ENCODE measurements at places on chromosomes 16 and 17. TPM values are rescaled to one million over a fixed set of nuclear protein-coding genes. Genes with fewer than 3 reads are reported as not detected.
A peak's percentile ranks its signal among the peaks of the same experiment; 100 is the strongest.

DNA sequence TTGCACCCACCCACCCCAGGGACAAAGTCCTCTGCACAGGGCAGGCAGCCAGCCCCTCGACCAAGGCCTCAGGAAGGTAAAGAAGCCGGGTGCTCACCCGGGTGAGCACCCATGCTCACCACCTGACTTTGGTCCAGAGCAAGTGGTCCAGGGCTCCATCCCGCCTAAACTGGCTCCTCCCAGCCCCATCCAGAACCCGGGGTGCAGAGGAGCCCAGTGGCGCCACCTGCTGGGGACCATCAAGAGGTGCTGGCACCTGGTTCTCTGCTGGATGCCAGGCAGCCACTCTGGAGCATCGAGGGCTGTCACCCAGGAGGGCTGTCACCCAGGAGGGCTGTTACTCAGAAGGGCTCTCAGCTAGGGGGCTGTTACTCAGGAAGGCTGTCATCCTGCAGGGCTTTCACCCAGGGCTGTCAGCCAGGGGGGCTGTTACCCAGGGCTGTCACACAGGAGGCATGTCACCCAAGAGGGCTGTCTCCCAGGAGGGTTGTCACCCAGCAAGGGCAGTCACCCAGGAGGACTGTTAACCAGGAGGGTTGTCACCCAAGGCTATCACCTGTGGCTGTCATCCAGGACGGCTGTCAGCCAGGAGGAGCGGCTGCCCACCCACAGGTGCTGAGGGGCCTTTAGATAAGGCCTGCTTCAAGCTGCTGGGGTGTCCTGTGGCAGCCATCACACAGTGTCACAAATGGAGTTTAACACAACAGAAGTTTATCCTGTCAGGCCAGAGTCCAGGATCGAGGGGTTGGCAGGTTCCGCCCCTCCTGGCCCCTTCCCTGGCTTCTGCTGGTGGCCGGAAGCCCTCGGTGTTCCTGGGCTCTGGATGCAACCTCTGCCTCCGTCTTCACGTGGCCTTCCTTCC lies 98.5 kb downstream of the TNFRSF13B start:
- ATAC-seq = peak; percentile 61

- no peak for ATAC-seq
Observed at GRCh38 chr17:80594431-80595269, 50.0 kb downstream of the RPTOR start.

DNA sequence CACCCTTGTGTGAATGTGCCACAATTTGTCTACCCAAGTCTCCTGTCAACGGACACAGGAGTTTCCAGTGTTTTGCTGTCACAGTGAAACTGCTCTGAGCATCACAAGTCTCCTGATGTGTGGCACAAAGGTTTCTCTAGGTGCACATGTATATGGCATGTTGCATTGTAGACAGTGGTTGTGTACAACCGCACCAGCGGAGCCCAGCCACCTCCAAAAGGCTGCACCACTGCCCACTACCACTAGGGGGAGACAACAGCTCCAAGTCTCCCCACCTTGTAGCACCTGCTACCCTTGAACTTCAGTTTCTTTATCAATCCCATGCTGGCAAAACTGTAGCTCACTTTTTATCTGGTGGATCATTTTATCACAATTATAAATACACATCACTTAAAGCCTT lies 95.5 kb upstream of the ZNF469 start:
- no peak for ATAC-seq

- no peak for ATAC-seq
Observed at GRCh38 chr16:85132456-85133289, 20.4 kb upstream of the CIBAR2 start.

The CALB2 gene
- not detected for total RNA-seq

DNA sequence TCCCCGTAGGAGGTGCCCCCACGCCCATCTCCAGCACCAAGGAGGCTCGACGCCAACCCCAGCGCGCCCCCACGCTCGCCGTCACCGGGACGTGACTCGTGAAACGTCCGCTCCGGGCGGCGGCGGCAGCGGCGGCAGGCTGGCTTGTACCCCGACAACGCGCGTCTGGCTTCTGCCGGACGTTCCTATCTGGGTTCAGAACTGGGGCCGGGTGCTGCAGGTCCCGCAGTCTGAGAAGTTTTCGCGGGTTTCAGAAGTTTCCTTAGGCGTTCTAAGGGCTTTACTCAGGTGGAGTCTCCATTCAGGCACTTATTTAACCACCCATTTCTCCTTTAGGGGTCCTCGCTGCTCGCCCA lies 672 bp upstream of the ALKBH5 start:
- peak; percentile 42 for ATAC-seq

GRCh38 chr16:67730326-67730725 lies 11.2 kb upstream of the GFOD2 start:
- no peak for ATAC-seq

The DPEP3 gene
- 0.19 TPM for total RNA-seq

The CPHXL2 gene
- not detected for total RNA-seq

The ABAT gene
- 10.4 TPM for total RNA-seq

The CNGB1 gene
- not detected for total RNA-seq

DNA sequence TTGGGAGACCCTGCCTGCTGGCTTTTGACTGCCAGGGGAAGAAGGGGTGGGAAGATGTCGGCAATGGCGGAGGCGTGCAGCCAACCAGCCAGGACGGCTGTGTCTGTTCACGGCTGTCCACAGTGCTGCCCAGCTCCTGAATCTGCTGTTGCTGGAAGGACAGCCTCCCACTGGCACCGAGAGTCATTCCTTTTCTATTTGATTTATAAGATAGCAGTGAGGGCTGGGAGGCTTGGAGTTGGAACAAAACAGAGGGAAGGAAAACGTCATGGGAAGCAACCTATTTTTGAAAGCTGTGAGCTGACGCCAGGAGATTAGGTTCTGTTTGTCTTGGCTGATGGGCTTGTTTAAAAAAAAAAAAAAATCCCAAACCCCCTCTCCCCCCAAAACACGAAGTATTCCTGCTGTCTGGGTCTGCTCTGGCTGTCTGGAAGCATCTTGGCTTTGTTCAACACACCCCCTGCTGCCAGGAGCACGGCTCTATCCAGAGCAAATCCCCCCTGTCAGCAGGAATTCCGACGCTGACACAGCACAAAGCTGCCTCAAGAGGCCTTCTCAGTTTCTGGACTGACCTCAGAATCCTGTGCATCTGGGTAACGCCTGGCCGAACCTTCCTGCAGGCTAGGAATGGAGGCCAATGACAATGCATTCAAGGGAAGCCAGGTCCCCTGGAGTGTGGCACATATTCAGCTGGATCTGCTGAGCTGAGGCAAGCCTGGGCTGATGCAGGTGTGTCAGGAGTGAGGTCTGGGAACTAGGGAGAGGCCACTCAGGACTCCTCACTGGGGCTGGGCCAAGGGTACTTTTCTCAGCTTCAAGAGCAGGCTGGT lies 41.0 kb upstream of the SREBF1 start:
- no peak for ATAC-seq

The TSNAXIP1 gene
- 0.26 TPM for total RNA-seq

The PIK3R5 gene
- 78.6 TPM for total RNA-seq

DNA sequence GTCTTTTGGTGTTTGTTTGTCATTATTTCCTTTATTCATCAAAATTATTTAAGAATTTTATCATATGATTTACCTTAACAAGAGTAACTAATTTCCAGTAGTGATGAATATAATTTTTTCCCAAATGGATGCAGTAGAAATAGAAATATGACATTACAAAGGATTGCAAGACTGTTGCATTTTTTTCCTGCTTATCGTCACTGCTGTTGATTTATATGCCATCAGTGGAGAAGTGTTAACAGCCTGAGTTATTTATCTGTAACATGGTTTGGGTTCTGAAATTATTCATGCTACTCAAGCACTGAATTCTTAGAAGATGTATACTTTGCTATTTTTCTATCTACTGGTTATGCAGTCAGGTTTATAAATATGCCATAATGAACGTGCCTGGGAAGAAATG lies 68.6 kb downstream of the TMEM100 start:
- no peak for ATAC-seq

The EVPLL gene
- not detected for total RNA-seq

DNA sequence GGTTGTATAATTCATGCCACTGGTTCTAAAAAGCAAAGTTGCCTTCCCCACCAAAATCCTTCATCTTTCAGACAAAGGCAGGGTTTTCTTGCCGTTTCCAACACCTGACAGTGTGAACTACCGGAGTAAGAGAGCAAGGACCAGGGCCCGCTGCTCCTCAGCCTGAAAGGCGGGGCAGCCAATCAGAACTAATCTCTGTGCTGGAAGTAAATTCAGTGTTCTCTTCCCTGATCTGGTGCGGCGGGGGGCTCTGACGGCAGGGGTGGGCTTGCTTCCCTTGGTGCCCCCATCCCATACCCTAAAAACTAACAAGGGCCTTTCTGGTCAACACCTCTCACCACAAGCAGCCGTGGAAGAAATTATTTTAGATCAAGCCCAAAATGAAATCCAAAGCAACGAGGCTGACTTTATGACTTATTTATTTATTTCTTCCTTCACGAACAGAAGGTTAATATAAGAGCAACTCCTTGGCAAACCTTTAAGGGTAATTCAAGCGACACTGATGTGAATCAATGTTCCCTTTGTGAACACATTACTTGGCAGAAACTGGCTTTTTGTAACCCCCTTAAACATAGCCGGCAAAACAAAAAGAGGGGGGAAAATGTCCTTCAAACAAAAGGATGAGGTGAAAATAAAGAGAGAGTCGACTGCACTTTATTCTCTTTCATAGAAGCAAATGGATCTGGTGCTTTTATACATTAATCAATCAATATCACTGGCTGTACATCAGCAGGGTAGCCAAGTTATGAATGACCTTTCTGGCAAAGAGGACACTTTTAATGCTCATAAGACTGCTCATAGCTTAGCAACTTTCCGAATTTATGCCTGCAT lies 189.9 kb downstream of the ZFHX3 start:
- ATAC-seq = no peak

The MPV17L gene
- not detected for total RNA-seq

DNA sequence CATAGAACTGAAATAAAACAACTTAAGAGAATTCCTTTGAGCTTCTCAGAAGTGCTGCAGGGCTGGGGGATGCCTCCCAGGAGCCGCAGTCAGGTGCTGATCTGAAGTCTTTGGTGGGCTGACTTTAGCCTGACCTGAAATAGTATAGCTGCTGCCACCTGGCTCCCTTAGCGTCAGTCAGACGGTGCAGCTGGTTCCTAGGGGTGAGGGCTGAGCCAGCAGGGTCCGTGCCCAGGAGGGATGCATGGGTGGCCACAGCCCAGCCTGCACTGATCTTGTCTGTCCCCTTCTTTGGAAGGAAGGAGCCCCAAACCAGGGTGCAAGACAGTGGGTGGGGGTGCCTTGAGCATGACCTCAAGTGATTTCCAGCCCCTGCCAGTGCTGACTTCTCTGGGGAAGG lies 11.5 kb downstream of the MAPT start:
- no peak for ATAC-seq
